Thoracic aorta endothelial cell (primary cell): ENCODE measurements at places on chromosomes 11 and 22. TPM values are rescaled to one million over a fixed set of nuclear protein-coding genes. Genes with fewer than 3 reads are reported as not detected.

The FOLR3 gene
- not detected in 2 replicates for total RNA-seq

The LARGE2 gene
- total RNA-seq: not detected in 2 replicates

The MMP1 gene
- 5.2 and 2,491 TPM in 2 replicates for total RNA-seq

The COA4 gene
- total RNA-seq: 79.5 and 83.9 TPM in 2 replicates

The KRTAP5-2 gene
- total RNA-seq: not detected in 2 replicates

The MMP8 gene
- not detected in 2 replicates for total RNA-seq

The MUC6 gene
- not detected in 2 replicates for total RNA-seq

The DDIAS gene
- total RNA-seq: 15.0 and 19.5 TPM in 2 replicates

The MYEOV gene
- total RNA-seq: 1.9 TPM in 2 replicates

The KMT2A gene
- 59.4 and 67.2 TPM in 2 replicates for total RNA-seq

The CLDN5 gene
- total RNA-seq: 271 and 542 TPM in 2 replicates

The NLRP14 gene
- 0.07 and 0.53 TPM in 2 replicates for total RNA-seq

The FOLR1 gene
- not detected in 2 replicates for total RNA-seq

The DBX1 gene
- total RNA-seq: not detected in 2 replicates

The SMTNL1 gene
- not detected in 2 replicates for total RNA-seq

The BEST1 gene
- total RNA-seq: under 0.01 and 0.14 TPM in 2 replicates

The OR6Q1 gene
- not detected in 2 replicates for total RNA-seq

The MIAT gene
- total RNA-seq: 0.43 and 0.66 TPM in 2 replicates

The FREY1 gene
- 0.43 and 0.93 TPM in 2 replicates for total RNA-seq

The APOBEC3H gene
- 0.40 and 0.79 TPM in 2 replicates for total RNA-seq

The PVALB gene
- total RNA-seq: not detected in 2 replicates

The OR52A5 gene
- total RNA-seq: not detected in 2 replicates

The OR4P4 gene
- total RNA-seq: not detected in 2 replicates

The TRIM29 gene
- not detected in 2 replicates for total RNA-seq

The FXYD2 gene
- total RNA-seq: 0.40 and 0.50 TPM in 2 replicates

The IFTAP gene
- 39.4 and 45.6 TPM in 2 replicates for total RNA-seq

The SYT7 gene
- 0.13 and 0.36 TPM in 2 replicates for total RNA-seq

The CLTCL1 gene
- total RNA-seq: 5.1 and 7.3 TPM in 2 replicates

The MYOD1 gene
- total RNA-seq: not detected in 2 replicates

The OR5P2 gene
- not detected in 2 replicates for total RNA-seq
